ENCODE measurements at places on chromosomes 16 and 17.

DNA sequence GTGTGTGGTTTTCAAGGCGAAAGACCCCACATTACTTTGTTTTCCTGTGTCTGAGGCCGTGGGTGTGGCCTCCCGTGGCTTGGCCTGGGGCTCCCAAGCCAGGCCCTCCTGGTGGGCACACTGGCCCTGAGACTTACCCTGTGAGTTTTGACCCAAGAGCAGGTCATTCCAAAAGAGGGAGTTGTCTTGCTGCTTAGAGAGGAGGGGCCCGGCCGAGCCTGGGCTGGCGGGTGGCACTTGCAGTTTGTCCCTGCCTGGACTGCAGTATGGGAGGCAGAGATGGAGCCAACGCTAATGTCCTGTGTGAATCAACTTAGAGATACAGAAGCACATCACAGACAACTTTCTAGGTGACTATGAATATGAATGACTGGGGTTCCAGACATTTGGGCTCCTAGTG lies 22.7 kb downstream of the PLEKHG4 start:
- DNase-seq, result no peak

DNA sequence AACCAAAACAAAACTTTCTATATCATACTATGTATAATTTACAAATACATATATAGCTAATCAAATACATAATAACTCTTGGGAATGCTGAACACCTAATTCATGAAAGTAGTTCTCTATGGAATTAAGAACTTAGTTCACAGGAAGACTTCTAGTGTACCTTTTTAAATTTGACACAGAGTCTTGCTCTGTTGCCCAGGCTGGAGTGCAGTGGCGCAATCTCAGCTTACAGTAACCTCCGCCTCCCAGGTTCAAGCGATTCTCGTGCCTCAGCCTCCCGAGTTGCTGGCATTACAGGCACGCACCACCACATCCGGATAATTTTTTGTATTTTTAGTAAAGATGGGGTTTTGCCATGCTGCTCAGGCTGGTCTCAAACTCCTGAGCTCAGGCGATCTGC lies 24.7 kb downstream of the RFWD3 start:
- DNase-seq, result no peak

DNA sequence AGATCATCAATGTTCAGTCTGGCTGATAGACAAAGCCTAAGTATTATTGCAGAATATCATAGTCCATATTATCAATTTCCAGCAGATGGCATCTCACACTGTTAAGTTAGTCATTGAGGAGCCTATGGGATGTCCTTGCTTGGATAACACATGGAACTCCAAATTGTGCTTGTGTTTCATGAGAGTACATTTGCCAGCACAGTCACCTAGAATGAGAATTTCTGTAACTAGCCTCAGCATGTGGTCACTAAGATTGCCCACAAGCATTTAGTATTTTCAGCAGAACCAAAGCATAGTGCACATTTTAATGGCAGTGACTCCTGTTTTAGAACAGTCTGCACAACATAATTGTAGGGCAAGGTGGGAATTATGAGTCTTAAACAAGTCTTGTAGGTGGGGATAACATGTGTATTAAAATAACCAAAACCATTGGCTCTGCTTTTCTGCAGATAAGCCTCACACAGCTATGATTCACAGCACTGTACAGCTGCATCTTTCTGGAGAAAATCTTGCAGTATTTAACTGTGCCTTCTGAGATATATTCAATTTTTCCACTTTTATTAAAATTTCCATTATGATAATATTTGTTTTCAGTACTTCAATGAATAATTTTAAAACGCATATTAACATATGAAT lies 882.8 kb upstream of the SOX9 start:
- DNase-seq, result no peak

- no peak for DNase-seq
These were observed 656 bp upstream of the KCTD13 start for GRCh38 chr16:29926711-29927052.

DNA sequence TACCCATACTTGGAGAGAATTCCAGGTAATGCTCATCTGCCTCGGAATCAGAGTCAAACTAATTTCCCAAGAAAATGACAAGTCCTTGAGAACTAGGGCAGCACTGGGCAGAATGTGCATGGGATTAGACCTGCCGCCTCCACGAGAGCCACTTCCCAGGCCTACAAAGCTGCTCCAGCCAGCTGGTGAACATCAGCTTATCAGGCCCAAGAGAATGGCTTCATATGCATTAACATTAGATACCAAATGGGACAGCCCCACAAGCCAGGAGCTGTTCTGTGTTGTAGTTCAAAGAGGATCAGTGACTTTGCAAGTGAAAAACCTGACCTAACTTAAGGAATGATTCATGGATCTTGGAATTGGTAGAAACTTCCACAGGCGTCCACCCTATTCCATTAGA lies 203.3 kb downstream of the CYLD start:
- no peak for DNase-seq

DNA sequence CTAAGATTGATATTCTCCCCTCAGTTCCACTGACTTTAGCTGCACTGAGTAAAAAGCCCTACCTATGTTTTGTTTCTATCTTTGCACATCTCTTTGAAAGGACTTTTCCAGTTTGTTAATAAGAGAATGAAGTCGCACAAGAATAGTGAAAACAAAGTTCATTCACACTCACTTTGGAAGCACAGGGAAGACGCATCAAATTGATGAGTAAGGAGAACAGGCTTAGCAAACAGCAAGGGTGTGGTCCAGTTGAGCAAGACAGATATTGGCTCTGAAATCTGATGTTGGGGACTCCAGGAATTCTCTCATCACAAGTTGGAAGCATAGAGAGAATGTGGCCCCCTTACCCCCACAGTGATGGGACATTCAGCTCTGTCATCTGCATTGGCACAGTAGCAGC lies 221.3 kb downstream of the CDH11 start:
- DNase-seq, result no peak

GRCh38 chr16:86786994-86787393 lies 208.6 kb downstream of the FOXL1 start:
- no peak for DNase-seq

GRCh38 chr16:9885467-9885866 lies 296.8 kb downstream of the GRIN2A start:
- DNase-seq, result no peak

DNA sequence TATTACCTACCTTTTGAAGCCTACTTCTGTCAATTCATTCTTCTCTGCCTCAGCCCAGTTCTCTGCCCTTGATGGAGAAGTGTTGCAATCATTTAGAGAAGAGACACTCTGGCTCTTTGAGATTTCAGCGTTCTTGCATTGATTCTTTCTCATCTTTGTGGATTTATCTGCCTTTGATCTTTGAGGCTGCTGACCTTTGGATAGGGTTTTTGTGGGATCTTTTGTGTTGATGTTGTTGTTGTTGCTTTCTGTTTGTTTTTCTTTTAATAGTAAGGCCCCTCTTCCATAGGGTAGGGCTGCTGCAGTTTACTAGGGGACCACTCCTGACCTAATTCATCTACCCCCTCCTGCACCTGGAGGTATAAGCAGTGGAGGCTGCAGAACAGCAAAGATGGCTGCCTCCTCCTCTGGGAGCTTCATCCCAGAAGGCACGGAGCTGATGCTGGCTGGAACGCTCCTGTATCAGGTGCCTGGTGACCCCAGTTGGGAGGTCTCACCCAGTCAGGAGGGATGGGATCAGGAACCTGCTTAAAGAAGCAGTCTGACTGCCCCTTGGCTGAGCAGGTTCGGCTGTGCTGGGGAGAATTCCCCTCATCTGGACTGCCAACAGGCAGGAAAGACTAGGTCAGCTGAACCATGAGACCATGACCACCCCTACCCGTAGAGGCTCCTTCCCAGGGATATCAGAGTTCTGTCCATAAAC lies 28.0 kb downstream of the NFATC3 start:
- no peak for DNase-seq

DNA sequence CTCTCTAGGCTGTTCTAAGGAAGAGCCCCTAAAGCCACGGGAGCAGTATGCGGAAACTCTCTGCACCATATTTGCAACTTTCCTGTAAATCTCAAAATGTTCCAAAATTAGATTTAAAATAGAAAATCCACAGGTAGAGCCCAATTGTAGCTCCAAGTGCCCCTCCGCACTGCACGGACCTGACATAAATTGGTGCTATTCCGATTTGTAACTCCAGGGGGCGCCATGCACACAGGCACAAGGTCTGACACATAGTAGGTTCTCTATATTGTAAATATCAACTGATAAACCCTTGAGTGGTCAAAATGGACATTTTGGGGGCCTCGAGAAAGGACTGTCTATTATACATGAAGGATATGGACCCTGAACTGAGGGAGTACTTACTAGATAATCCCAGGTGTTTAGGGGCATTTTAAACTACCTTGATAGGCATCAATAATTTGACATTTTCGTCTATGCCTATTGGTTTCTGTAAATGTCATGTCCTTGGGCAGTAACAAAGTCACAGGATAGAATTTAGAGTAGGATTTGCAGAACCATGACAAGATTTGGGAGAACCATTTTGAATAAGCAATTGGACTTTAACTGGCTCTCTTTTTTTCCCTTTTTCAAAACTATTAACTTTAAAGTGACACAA lies 36.6 kb upstream of the TMEM132E start:
- DNase-seq, result peak; percentile 12

GRCh38 chr16:57039148-57039812 lies 49.9 kb downstream of the NLRC5 start:
- no peak for DNase-seq

DNA sequence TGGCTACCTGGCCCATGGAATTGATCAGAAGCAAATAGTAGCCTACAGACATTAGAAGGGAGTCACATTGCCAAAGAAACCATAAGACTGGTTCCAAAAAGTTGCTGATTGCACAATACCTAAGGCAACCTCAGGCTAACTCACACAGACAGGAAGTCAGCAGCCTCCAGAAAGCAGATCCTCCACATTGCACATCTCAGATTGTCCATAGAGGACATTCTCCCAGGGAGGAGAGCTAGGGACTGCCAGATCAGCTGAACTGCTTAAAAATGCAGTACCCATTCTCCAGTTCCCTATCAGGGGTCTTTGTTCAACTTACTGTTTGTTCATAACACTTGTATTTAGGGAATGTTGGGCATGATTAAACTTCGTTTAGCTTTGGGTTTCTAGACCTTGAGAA lies 4.2 kb downstream of the CCL3 start:
- DNase-seq, result no peak

DNA sequence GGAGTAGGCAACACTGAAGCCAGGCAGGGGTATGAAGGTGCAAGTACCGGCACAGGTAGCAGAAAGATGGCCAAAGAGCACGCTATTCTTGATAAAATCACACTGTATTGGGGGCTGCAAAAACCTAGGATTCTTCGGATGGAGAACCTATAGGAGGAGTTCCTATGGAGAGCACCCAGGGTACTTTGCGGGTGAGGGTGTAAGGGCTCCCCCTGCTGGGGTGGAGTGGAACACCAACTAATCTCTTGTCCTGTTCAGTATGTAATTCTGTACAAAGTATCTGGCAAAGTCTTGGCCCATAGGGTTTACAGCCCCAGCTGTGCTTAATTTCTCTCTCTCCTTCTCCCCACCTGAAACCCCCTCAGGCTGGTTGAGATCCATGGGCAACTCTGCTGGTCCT lies 393.1 kb upstream of the ASIC2 start:
- DNase-seq, result no peak

- DNase-seq, result no peak
These were observed 24.8 kb downstream of the PITPNC1 start for GRCh38 chr17:67401598-67402504.

- no peak for DNase-seq
These were observed 183.6 kb upstream of the CDH11 start for GRCh38 chr16:65305266-65305959.

GRCh38 chr16:67664258-67664657 lies 2.3 kb downstream of the ENKD1 start:
- DNase-seq, result no peak
